Hindlimb muscle (tissue), 1 donor: ENCODE measurements at places on chromosomes 1 and 21. TPM values are rescaled to one million over a fixed set of nuclear protein-coding genes. Genes with fewer than 3 reads are reported as not detected.
A peak's percentile ranks its signal among the peaks of the same experiment; 100 is the strongest.

Gene HCRTR1
- polyA plus RNA-seq = 0.23 TPM

GRCh38 chr1:82614090-82614489 lies 813.4 kb downstream of the ADGRL2 start:
- DNase-seq = no peak

Gene DNAJC28
- 2.1 TPM for polyA plus RNA-seq

Gene RGS16
- polyA plus RNA-seq = 8.7 TPM

Gene GJA9
- 0.34 TPM for polyA plus RNA-seq

GRCh38 chr1:109786112-109786480 lies 22.4 kb upstream of the EPS8L3 start:
- no peak for DNase-seq

DNA sequence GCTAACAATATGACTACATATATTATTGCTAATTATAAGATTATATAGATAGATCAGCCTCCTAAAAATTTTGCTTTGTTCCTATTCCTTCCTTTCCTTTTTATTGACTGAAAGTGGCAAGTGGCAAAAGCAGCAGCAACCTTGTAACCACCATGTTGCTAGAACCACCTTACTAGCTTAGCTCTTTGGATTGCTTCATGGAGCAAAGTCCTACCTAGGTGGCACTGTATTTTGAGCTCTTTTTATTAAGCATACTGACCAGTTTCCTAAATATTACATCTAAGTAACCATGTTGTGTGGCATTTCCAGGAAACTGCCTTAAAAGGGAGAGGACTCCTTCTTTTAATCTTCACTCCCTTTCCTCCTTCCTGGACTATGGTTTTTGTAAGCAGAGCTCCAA lies 90.8 kb downstream of the UCHL5 start:
- DNase-seq = no peak

DNA sequence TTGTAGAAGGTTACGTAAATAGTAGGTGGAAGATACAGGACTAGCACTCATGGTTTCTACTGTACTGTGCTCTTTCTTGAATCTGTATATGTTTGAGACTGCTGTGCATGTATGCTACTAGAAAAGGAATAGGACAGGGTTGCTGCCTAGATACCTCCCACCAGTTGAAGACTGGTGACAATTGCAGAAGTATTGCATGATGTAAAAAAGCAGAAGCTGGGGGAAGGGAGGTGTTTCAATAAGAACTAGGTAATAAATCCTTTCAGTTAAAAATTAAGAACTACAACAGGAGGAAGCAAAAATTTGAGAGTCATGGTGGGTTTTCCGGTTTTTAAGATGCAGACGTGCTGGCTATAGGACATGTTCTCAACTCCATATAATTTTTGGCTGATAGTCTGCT lies 88.1 kb downstream of the CCDC30 start:
- no peak for DNase-seq

Gene IVL
- 0.36 TPM for polyA plus RNA-seq

GRCh38 chr1:153336650-153337049 lies 12.0 kb downstream of the PGLYRP4 start:
- no peak for DNase-seq

Gene FAM163A
- polyA plus RNA-seq = 0.31 TPM

DNA sequence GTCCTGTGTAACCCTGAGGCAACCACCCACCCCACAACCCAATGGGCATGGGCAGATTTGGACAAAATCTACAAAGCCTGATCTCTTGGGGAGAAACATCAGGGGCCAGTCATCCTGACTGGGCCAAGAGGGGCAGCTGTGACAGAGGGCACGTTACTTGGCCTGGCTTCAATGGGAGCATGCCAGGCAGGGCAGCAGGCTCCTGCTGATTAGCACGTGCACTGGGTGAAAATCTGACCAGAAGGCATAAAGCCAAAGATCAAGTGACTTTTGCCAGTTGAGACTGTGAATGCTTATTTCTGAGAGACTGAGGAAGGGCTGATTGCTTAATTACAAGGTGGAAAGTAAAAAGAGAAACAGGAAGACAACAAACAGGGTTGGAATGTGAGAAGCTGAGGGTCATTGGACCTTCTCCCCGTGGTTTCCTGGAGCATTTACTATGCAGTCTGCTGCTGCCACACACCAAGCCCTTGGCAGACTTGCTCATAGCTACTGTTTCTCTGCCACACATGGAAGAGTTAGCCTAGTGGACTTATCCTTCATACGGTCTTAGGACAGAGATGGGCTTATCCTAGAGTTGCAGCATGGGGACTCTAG lies 39.8 kb upstream of the TNR start:
- no peak for DNase-seq

DNA sequence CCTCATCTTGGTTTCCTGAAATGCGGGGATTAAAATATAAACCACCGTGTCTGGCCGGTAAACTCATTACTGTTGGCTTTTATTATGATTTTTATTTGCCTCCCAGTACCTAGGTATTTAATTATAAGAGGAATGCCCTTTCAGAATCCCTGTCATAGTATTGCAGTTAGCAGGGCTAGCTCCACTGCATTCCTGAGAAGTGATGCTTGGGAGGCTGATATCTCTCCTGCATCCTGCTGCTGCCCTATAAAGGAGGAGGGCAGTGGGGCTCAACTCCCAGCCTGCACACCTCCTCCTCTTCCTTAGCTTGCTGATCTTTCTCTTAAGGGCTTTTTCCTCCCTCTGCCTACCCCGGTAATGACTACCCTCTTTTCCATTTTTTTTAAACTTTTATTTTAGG lies 19.9 kb upstream of the DISC1 start:
- DNase-seq = no peak

GRCh38 chr1:160576390-160576789 lies 2.9 kb downstream of the CD84 start:
- no peak for DNase-seq

Gene CD84
- 3.2 TPM for polyA plus RNA-seq

Gene SPRR5
- not detected for polyA plus RNA-seq

GRCh38 chr1:103211073-103211472 lies 102.8 kb upstream of the COL11A1 start:
- DNase-seq = no peak

DNA sequence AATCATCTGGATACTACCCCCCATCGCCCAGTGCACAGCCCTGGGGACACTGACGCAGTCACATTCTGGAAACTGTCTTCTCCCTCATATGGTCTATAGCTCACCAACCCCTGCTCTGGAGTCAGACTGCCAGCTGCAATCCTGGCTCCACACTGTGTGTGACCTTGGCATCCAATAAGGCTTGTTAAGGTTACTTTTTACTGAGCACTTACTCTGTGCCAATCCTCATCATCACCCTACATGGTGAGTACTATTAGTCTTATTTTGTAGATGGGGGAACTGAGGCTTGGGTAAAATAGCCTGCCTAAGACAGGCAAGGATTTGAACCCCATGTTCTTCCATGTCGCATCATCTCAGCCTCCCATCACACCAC lies 34.9 kb downstream of the AHDC1 start:
- DNase-seq = no peak

- DNase-seq = no peak
Observed at GRCh38 chr21:44875316-44875700, 1.8 kb upstream of the PTTG1IP start.

GRCh38 chr1:51289676-51290488 lies 40.5 kb downstream of the TTC39A start:
- DNase-seq = no peak

Gene ALPL
- 3.1 TPM for polyA plus RNA-seq

GRCh38 chr1:40383095-40383487 lies 9.6 kb downstream of the SMAP2 start:
- DNase-seq = no peak

DNA sequence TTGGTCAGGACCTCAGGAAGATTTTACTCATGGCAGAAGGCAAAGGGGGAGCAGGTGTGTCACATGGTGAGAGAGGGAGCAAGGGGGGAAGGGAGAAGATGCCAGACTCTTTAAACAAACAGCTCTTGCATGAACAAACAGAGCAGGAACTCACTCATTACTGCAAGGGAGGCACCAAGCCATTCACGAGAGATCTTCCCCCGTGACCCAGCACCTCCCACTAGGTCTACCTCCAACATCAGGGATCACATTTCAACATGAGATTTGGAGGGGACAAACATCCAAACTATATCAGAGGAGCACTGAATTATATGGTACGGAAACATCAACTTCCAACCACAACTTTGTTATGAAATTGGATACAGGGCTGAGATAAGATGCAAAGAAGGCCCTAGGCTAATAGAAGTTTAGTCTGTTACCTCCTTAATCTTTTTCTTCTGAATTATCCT lies 164.9 kb downstream of the ST6GALNAC3 start:
- no peak for DNase-seq

Gene FAM151A
- polyA plus RNA-seq = 0.85 TPM

DNA sequence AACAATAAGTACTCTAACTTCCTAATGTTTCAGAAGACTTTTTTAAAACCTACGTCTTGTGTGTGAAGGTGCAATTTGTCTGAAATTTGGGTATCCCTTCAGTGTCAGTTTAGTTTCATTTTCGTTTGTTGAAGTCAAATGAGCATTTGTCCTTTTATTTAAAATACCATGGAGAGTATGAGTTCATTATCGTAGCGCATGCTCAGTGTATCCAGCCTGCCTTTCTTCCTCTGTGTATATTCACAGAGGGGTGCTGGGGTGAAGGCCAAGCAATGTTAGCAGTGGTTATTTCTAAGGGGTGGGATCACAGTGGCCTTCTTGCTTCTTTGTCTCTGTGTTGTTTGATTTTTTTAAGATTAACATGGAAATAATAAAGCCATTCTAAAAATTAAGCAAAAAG lies 43.2 kb downstream of the CNN3 start:
- DNase-seq = peak; percentile 60

DNA sequence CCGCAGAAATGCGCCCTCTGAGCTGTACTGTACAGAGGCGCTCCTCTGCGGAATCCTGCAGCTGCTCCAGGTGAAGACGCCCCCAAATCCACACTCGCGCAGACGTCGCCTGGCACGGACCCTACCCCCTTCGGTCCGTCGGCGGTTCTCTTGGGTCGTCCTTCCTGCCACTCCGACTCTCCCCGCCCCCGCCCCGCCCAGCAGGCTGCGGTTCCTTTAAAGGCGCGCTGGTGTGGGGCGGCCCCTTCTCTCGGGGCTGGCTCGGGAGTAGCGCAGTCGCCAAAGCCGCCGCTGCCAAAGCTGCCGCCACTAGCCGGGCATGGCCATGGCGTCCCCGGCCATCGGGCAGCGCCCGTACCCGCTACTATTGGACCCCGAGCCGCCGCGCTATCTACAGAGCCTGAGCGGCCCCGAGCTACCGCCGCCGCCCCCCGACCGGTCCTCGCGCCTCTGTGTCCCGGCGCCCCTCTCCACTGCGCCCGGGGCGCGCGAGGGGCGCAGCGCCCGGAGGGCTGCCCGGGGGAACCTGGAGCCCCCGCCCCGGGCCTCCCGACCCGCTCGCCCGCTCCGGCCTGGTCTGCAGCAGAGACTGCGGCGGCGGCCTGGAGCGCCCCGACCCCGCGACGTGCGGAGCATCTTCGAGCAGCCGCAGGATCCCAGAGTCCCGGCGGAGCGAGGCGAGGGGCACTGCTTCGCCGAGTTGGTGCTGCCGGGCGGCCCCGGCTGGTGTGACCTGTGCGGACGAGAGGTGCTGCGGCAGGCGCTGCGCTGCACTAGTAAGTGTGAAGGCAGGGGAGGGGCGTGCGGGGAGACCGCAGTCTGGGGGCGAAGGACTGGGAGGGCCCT lies at the start of gene RASSF5:
RASSF5 (plus strand) TSS at position 248 of the 846 bp plus-strand sequence; CDS start at position 320, 72 bp downstream.
- DNase-seq = peak; percentile 70

Gene OR2M3
- polyA plus RNA-seq = 0.03 TPM

DNA sequence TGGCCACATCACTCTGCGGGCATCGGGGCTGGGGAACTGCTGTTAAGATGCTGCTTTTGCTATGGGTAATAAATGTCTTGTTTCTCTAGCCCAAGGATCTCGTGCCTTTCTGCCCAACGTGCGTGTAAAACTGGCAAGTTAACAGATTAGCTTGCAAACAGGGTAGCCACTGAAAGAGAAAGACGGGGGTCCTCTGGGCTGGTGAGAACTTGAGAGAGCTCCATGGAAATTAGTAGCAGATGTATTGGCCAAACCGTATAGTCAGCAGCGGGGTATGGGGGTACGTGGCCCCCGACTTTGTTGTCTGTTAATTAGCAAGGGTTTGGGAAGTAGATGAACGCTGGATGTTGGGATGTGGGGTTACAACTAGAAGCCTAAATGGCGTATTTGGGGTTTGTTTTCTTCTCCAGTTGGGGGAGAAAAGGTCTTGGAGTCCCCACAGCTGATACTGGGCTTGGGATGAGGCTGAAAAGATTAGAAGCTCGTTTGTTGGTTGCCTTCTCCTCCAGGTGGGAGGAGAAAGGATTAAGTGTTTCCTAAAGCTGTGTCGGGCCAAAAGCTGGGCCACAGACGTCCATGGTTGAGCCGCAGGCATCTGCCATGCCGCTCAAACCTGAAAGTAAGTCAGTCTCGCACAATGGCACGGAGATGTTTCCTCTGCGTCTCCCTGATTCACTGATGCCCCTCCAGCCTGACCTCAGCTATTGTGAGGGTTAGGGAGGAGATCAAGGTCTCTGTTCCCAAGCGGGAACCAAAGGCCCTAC lies 32.3 kb upstream of the C1orf174 start:
- DNase-seq = no peak

Gene LIN9
- 7.0 TPM for polyA plus RNA-seq

Gene KIAA1614
- 16.8 TPM for polyA plus RNA-seq

Gene MTF2
- 23.7 TPM for polyA plus RNA-seq

DNA sequence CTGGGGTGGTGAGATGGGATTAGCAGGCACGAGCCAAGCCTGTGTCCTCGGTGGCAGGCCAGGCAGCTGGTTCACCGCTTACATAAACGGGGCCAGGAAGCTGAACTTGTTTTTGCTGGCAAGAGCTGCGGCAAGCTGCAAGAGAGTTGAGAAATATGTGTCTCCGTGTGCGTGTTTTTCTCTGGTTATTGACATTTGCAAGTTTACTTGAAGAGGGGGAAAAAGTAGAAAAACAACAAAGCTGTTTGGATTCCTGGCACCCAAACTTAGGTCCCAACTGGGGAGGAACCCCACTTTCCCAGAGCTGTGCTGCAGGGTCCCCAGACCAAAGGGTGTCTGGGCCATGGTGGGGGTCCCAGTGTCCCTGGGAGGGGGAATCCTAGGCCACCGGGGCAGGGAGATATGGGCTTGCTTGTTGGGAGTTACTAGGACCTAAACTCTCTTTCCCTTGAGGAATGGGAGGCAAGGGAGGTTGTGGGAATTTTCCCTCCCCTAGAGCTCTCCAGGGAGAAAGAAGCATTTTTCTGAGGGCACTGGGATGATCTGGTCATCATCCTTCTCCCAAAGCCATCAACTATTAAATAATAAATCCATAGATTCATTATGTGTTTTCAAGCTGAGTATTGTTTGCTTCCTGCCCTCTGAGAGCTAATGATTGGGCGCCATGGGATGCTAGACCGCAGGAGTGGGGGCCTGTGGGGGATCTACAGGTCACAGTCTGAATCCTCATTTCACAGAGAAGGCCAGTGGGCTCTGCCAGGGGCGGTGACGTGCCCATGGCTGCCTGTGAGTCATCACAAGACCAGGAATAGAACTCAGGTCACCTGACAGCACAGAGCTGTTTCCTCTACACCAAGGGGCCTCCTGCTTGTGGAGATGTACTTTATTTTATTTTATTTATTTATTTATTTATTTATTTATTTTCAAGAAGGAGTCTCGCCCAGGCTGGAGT lies 14.8 kb downstream of the IL6R start:
- DNase-seq = peak; percentile 77

Gene PROX1
- polyA plus RNA-seq = 10.7 TPM

- DNase-seq = peak; percentile 27
Observed at GRCh38 chr1:110554871-110555801, 36.2 kb upstream of the KCNA10 start.
